ENCODE measurements at places on chromosomes 2 and 18.

DNA sequence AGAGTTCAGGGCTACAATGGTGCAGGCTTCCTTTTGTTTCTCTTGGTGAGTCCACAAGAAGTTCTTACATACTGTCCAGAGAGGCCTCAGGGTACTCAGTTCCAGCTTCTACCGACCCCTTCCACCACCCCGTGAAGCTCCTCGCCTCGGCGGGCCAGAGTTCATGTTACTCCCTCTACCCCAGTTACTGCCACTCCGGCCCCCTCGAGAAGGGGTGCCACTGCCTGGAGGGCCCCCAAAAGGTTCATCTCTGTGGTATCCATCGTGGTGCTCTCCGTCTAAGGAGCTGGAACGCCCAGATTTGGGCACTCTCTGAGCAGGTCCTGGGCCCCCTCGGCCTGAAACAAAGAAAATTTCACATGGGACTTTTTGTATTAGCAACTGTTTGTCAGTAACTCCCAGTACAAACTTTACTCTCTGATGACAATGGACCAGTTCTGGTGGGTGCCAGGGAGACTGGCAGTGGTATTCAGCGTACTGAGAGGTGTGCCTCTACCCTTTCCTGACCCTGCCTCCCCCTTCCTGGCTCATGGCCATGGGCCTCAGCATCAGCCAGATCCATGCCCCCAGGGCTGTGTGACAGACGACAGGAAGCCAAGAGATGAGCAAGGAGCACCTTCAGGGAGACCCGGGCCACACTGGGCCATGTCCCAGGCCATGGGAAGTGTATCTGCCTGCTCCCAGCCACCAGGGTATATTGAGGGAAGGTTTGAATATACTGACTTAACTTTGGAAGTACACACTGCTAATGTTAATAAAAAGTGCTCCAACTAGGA, 5.1 kb downstream of the SFT2D3 start:
- DNase-seq = no peak

DNA sequence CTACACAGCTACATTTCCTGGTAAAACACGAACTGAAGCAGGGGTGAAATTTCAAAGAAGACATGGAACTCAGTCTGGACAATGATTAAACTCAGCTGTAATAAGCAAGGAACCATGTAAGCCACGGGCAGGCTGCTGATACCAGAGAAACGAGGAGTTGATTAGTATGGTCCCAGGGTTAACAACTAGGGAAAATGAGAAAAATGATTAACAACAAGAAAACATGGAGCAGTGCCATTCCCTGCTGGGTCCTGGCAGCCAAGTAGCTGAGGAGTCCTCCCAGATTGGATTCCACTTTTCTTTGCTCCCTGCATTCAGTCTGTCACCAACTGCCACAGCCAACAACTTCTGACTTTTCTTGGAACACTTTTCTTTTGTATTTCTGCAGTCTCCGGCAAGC, 517.0 kb upstream of the KLHL29 start:
- DNase-seq = no peak

- DNase-seq = no peak
Observed at GRCh38 chr2:105254531-105255210, 13.1 kb downstream of the GPR45 start.

DNA sequence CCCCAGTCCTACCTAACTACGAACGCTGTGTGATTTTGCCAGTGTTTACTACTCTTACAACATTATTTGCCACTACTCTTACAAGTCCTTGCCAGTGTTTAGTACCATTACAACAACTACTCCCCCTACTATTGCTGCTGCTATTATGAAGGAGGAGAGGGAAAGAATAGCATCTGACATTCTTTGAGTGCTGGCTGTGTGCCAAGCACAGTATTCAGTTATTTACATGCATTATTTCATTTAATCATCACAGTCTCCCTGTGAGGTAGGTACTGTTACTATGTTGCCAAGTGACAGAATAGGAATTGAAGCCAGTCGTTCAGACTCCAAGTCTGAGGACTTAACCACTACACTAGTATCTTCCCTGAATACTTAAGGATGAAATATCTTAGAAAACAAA, 185.9 kb upstream of the FOSL2 start:
- DNase-seq = no peak

GRCh38 chr18:56097621-56098020, 509.6 kb upstream of the TCF4 start:
- no peak for DNase-seq

- DNase-seq = no peak
Observed at GRCh38 chr2:171325886-171326585, 107.8 kb downstream of the METTL8 start.

- DNase-seq = no peak
Observed at GRCh38 chr18:56199580-56200330, 438.6 kb downstream of the TXNL1 start.

- no peak for DNase-seq
Observed at GRCh38 chr2:186347472-186347871, 138.6 kb upstream of the ZC3H15 start.

DNA sequence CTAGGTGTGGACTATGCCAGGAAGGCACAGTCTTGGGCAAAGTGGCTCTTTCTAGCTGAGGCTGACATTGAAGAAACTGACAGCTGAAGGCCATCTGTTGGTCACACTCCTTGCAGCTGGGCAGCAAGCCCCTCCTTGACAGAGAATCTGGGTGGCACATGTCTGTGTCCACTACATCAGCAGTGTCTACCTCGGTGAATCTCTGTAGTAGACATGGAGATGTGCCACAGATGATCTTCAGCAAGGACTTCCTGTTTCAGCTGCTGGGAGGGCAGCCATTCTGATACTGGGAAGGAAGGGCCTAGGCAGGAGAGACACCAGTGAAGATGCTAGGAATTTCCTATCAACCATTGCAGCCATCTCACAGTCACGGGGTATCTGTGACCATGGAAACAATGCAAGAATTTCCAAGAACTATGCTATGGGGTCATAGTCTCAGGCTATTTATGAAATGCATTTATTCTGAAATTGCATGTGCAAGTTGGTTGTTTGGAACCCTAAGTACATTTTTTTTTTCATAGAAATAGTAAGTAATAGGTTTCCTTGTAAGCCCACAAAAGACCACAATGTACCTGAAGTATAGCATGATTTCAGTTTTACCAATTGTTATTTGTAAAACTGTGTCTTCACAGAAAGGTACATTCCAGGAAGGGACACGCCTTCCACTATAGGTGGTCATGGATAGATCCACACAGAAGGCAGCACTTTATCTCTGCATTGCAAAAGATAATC, 63.8 kb upstream of the DARS1 start:
- no peak for DNase-seq

GRCh38 chr2:104412384-104412783, 441.5 kb upstream of the POU3F3 start:
- DNase-seq = no peak

DNA sequence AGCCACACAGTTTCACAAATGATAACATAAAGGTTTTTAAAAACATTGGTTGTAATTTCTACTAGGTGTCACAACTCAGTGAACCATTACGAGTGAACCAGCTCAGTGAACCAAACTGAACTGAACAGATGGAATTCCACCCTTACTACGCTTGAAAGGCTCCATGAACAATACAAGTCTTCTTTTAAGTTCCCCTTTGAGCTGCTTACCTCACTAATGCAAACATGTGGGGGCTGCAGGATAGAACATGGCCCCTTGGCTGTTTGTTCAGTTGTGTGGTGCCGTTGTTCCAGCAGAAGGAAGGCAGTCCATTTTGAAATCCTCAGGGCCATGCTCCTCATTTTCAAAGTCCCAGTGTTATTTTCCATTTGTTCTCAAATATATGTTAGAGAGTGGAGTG, 30.7 kb upstream of the KLHL14 start:
- no peak for DNase-seq

DNA sequence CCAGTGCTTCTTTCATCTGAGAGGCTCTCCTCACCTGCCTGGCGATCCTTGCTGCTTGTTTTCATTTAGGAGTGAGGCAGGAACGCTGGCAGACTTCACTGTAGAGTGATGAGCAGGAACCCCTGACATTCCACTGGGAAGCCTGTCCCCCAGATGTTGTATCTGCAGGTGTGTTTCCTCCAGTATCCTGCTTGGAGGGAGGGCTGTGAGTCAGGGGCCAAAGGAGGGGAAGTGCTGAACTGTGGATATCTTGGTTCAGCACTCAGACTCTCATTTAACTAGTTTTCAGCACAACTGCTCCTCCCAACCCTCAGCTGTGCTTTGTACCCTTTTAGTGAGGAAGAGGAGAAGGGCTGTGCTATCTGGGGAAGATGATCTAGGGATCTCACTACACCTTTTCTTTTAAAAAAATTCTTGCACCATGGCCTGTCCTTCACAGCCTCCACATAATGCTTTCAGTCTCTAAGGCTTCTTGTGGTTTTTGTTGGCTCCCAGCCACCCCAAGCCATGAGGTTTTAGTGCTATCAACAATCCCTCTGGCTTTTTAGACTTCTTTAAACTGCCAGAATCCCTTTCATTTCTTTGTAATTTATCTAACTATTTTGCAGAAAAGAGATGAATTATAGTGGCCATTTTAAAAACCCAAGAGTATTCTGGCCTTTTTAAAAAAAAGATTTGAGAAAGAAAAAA, 11.2 kb downstream of the ANKAR start:
- DNase-seq = no peak

GRCh38 chr2:43230951-43231827, 4.8 kb upstream of the ZFP36L2 start:
- no peak for DNase-seq

GRCh38 chr2:64972426-64972825, 16.8 kb upstream of the SLC1A4 start:
- no peak for DNase-seq

GRCh38 chr2:31384351-31384750, 30.2 kb downstream of the XDH start:
- no peak for DNase-seq

- no peak for DNase-seq
Observed at GRCh38 chr2:38262069-38262871, 114.8 kb downstream of the ATL2 start.

- DNase-seq = peak; percentile 15
Observed at GRCh38 chr2:127197475-127198385, 22.4 kb downstream of the CYP27C1 start.

- DNase-seq = no peak
Observed at GRCh38 chr18:7201096-7201495, 29.8 kb upstream of the LRRC30 start.

DNA sequence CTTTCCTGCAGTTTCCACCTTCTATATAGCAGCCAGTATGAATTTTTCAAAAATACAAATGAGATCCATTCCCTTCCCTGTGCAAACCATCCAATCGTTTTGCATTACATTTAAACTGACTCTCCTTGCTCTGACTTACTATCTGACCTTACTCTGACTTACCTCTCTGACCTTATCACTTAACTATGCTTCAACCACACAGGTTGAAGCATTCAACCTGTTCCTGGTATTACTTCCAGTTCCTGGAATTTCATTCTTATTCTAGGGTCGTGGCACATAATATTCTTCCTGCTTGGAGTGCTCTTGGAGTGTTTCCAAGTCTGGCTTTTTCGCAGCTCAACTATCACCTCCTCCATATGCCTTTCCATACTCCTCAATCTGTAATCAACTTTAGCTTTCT, 850.6 kb upstream of the CHAC2 start:
- no peak for DNase-seq

DNA sequence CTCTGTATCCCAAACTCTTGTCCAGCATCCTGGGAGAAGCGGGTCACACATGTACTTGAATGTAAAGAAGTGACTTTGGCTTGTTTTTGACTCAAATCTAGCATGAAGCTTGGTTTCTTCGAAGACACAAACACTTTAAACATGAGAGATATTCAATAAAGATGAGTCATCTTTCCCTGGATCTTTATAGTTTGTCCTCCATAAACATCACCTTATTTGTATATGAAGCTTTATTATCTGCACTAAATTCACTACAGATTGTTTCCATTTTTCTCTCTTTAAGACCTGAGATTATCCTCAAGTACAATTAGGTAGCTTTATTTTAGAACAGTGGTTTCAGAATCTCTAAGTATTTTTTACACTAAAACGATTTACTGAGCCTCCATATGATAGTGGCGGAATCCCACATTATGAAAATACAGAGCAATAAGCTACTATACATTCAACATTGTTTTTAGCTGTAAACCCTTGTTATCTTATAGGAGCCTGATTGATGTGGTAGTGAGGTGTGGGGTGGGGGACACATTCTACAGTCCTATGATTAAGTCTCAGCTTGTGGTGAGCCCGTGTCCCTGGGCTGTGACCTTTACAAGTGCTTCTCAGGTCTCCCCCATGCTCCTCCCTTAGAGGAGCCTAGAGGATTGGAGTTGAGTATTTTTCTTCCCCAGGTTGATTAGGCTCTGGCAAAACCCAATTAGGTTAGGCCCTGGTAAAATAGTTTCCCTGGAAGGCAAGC, 79.6 kb upstream of the RAPGEF4 start:
- DNase-seq = no peak

- DNase-seq = no peak
Observed at GRCh38 chr2:169360984-169361705, 1.2 kb downstream of the LRP2 start.

- no peak for DNase-seq
Observed at GRCh38 chr2:170845343-170845742, 28.7 kb downstream of the GAD1 start.

GRCh38 chr2:111897924-111898702, at the start of gene MERTK:
TSS of gene MERTK (plus strand) at chr2:111898607. CDS start at chr2:111898736, 129 bp downstream.
- peak; percentile 28 for DNase-seq

GRCh38 chr2:2012505-2012904, 268.2 kb upstream of the PXDN start:
- DNase-seq = no peak

- DNase-seq = no peak
Observed at GRCh38 chr2:73827660-73828388, 937 bp upstream of the STAMBP start.

GRCh38 chr2:74893332-74893731, 59.4 kb downstream of the HK2 start:
- DNase-seq = no peak

DNA sequence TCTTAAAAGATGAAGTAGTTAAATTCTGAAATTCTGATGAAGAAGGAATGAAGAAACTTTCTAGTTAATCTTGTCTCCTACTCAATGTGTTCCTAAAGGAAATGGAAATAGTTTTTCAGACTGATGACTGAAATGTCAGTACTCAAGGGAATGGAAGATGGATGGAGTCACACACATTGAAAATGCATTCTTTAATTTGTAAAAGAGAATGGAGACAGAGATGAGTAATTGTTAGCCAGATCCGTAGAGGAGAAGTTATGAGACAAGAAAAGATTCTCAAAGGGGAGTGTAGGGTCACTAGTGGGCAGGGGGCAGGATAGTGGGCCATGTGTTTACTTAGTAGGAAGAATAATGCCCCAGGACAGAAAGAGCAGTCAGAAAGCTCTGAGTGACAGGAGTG, 13.3 kb downstream of the ZSWIM2 start:
- no peak for DNase-seq

DNA sequence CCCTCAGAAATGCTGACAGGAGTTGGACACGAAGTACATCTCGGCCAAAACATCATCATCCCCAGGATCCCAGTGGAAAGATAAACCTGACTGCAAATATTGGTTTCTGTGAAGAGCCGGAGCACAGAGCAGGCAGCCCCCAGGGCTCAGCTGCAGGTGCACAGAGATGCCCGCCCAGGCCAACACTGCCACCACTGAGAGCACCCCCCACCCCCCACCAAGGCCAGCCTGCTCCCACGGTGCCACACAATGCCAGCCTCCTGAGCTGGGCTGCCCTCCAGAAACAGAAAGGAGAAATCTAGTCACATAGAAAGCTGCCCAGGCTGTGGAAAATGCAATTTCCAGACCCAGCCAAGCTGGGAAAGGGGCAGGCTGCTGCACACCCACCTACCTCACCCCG, 71.7 kb downstream of the GALNT14 start:
- DNase-seq = no peak
